Fibroblast of skin of back (primary cell): ENCODE measurements at places on chromosomes 3 and 15.

GRCh38 chr3:52176180-52176752 is 21.7 kb upstream of the ALAS1 start:
- no peak for DNase-seq

DNA sequence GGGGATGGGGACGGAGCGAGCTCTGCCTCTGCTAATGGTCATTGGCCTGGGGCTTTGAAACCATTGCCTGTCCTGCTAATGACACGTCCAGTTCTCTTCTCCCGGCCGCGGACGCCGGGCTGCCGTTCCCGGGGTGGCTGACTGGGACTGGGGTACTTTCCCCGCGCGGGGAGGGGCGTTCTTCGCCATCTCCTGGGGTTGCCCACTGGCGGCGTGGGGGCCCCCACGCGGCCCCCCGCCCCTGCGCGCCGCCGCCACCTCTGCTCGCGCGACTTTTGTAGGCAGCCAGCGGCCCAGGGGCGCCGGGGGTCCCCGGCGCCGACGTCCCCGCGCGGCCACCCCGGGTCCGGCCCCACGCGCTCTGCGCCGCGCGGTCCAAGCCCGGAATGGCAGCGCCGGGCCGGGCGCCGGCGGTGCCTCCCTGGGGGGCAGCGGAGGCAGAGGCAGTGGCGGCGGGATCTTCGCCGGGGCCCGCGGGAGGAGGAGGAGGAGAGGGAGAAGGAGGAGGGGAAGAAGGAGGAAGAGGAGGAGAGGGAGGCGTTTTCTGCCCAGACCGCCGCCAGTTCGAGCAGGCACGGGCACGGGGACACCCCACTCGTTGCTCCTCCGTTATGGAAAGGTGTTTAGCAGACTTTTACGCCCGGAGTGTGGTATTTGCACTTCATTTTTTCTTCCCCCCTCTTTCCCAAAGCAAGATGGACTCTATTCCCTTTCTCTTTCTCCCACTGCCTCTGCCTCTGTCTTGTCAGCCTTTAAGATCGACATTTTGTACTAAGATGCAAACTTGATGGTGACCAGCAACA is 2.3 kb downstream of the BBX start:
- peak; percentile 55 for DNase-seq

- no peak for DNase-seq
Observed at GRCh38 chr3:69568458-69568857, 170.8 kb upstream of the MITF start.

DNA sequence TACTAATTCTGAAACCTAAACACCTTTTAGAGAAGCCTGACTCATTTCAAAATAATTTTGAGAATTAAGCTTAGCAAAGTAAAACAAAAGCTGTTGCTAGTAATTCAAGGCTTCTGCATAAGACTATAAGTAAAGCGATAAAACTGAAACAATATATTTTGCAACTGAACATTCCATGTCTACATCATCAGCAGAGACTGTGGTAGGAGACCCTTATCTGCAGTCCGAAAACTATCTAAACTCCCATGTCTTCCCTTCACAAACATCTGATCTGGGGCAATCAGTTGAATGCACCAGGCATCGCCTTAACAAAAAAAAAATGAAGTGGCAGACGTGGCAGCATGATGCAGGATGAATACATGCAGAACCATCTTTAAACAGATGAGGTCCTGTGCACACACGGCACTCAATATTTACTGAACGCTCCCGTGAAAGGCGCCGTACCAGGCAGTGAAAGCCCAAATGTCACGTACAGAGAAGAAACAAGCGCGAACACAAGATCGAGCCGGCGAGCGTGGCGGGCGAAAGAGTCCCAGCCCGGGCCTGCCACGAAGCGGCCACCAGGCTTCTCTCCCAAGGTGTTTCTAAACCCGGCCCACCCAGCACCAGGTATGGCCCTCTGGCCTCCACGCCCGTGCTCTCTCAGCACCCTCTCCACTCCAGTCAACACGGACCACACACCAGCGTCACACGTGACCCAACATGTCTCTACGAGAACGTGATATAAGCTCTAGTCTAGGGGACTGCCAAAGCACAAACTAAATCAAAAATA is 63.0 kb downstream of the CHSY1 start:
- DNase-seq, result peak; percentile 83

- DNase-seq, result no peak
Observed at GRCh38 chr15:37902126-37902525, 32.3 kb upstream of the TMCO5A start.
